ENCODE measurements at places on chromosomes 6 and 20.

DNA sequence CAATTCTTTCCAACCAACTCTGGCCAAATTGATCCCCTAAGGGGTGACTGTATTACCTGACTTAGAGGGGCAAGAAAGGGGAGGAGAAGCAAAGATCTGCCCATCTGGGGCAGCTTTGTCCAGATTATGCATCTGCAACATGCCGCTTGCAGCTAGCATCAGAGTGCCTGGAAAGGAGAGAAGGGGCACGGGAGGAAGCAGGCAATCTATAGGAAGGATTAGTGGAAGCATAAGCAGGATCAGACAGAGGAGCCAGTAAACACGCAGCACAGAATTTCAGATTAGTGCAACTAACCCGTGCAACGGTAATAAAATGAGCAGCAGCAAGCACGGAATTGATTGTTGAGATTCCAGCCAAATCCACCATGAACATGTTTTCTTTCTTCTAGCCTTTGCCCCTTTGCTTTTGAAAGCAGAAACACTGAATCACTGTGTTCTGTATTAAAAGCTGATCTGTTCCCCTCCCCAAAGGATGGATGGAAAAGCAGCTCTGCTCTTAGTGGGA lies 643.6 kb upstream of the CHD6 start:
- no peak for DNase-seq

GRCh38 chr6:48628316-48628715 lies 517.3 kb upstream of the PTCHD4 start:
- no peak for DNase-seq

DNA sequence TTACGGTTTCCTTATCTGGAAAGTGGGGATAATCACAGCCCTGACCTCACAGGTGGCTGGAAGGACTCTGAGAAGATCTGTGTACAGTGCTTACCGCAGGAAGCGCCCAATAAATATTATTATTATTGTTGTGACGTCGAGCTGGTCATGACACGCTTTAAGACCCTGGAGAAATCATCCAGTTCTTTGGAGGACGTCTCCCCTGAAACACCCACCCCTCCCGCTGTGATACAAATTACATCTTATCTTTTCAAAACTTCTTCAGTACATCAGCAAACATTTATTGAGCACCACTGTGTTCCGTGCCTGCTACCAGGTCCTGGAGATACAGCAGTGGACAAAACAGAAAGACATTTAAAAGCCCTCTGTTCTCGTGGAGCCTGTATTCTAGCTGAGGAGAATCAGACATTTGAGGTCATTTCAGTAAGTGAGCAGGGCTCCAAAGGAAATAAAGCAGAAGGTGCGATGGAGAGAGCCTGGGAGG lies 118.7 kb downstream of the CEBPB start:
- no peak for DNase-seq

DNA sequence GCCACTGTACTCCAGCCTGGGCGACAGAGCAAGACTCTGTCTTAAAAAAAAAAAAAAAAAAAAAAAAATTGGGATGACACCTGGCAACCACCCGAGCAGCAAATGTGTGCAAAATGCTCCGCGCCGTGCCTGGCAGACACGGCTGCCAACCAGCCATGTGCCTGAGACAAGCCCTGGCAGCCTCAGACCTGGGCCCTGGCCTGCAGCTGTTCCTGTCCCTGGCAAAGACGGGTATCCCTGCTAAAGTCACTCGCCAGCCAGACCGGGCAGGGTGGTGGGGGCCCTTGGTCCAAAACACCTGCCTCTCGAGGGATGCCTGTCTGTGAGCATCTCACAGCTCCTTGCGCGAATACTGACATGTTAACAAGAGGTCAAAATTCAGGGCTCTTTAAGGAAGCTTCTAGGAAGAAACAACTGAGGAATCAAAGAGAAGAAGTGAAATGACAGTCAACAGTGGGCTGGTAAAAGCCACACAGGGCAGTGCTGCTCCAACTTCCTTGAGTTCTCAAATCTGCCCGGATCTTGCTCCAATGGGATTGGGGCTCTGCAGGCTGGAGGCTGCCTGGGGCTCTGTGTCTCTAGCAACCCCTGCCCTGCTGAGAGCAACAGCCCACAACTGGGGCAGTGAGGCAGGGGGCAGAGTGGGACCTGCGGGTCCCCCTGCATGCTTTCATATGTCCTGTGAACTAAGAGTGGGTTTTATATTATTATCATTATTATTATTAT lies 53.4 kb downstream of the SYTL3 start:
- no peak for DNase-seq

DNA sequence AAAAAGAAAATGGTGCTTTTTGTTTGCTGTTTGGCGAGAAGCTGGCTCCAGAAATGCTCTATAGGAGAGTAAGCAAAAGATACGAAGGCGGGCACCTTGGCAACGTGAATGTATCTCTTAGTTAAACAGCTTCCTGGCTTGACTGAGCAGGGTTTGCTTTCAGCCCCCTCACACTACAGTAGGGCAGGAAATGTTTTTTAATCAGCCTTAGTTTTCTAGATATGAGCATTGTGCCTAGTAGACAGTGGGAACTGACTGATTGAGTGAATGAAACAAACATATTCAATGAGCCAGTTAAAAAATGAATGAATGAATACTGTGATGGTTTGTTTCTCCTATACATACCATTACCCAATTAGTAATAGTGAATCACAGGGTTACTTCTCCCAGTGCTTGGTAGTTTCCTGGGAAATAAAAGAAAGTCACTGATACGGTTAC lies 19.9 kb downstream of the CAP2 start:
- no peak for DNase-seq

- no peak for DNase-seq
These were observed 242.5 kb downstream of the LRFN2 start for GRCh38 chr6:40344566-40345167.

GRCh38 chr20:63664861-63665594 lies 6.9 kb downstream of the RTEL1 start:
- no peak for DNase-seq

DNA sequence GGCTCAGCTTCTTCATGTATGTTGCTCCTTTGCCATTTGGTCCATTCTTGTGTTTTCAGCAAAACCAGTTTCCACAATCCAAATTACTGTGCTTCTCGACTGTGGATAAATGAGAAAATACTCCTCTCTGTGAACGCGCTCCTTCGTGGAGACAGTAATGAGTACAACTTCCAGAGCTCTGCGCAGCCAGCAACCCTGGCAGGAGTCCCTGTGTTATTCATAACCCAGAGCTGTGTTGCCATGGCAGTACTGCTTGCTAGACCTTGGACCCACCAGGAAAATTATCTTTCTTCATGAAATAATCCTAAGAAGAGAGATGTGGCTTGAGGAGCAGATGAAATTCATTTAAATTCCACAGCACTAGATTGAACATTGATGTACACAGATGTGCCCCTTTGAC lies 73.7 kb downstream of the SLC22A3 start:
- no peak for DNase-seq

DNA sequence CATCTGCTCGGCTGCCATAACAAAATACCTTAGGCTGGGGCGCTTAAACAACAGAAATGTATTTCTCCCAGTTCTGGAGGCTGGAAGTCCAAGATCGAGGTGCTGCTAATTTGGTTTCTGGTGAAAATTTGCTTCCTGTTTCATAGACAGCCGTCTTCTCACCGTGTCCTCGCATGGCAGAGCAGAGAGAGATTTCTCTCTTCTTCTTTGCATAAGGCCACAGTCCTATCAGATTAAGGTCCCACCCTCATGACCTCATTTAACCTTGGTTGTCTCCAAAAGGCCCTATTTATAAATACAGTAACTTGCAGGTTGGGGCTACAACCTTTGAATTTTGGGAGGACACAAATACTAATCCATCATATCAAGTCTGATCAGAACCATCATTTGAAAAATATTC lies 544.3 kb downstream of the KIF16B start:
- no peak for DNase-seq

DNA sequence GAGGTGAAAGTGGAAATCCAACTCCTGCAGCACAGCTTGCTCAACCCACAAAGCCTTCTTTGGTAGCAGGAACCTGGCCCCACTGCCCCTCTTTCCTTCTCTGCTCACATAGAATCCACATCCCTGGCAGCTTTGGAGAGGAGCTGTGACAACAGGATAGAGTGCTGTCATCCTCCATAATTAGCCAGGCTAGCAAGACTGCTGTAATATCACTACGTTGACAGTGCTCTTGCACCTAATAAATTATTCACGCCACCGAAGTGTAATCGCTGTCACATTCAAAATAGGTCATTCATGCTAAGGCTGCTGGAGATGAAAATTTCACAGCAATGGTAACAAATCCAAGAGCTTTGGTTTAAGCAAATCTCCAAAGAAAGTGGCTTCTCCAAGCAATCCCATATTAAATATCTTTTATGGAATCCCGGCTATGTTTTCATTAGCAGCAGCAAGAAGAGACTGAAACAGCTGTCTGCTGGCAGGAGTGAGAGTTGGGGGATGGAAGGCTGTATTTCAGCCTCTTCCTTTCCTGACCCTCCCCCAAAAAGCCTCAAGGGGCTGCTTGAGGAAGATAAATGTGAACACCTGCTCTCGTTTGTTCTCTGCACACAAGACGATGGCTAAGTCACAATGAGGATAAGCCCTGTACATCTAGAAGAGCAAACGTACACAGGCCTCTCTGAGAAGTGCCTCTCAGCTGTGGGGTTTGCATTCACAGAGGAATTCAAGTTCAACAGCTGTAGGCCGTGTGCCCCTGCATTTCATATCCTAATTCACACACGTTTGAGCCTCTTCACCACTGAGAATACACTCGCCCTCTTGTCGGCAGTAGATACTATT lies 16.5 kb downstream of the RIPOR2 start:
- DNase-seq: no peak

- DNase-seq: no peak
These were observed 87.8 kb downstream of the PHACTR3 start for GRCh38 chr20:59692139-59692538.

DNA sequence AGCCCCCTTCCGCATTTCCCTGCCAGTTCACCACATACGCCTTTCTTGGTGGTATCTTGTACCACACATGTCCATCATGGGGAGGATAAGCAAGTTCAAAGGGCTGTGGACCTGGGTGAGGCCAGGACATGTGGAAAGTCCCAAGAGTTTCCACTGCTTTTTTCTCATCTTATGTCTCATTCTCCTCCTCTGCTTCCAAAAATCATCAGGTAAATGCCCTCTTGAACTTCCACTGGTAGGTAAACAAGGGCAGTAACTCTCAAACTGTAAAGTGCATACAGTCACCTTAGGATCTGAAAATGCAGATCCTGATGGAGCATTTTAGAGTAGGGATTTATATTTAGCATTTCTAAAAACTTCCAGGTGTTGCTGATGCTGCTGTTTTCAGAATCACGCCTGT lies 7.9 kb upstream of the SIRT5 start:
- no peak for DNase-seq

GRCh38 chr6:150328744-150329405 lies 39.9 kb upstream of the IYD start:
- DNase-seq: no peak

DNA sequence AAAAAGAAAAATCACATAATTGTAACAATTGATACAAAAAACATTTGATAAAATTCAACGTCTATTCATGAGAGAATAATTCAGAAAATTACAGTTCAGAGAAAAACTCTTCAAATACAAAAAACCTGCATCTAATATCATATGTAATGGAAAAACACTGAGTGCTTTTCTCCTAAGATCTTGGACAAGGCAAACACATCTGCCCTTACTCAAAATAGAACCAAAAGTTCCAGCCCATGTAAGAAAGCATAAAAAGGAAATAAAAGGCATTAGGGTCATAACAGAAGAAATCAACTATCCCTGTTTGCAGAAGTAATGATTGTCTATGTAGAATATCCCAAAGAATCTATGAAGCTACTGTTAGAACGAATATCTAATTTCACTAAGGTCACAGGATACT lies 721.4 kb downstream of the RFPL4B start:
- no peak for DNase-seq

DNA sequence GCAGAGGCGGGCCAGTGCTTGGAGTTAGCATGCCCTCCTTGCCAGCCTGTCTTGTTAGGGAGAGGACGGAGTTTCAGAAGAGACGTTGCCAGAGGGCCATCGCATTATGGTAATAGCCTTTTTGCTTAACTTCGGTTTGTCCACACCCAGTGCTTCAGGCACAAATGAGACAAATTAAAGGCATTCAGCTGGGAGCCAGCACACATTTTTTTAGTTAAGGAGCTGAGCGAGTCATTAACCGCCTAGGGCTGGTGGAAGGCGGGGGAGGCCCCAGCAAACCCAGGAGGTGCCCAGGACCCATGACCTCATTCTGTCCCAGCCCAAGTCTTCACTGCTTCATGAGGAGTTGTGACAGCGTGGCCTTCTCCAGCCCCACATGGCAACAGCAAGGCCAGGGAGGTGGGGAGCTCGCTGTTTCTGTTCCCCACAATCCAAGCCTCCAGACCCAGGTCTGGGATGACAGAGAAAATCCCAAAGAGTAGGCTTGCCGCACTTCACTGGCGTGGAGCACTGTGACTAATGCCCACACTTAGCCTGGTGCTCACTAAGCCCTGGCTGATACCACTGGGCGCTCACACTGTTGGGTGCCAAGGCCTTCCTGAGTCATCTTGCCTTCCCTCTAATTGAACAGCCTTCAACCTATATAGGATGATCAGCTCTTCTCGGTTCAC lies 237.1 kb downstream of the ANKRD60 start:
- DNase-seq: no peak

GRCh38 chr20:13878566-13878965 lies 93.7 kb downstream of the NDUFAF5 start:
- no peak for DNase-seq

GRCh38 chr6:166484863-166485262 lies 101.6 kb downstream of the RAMACL start:
- DNase-seq: no peak

- DNase-seq: no peak
These were observed 141.3 kb upstream of the INSM1 start for GRCh38 chr20:20226554-20226953.

DNA sequence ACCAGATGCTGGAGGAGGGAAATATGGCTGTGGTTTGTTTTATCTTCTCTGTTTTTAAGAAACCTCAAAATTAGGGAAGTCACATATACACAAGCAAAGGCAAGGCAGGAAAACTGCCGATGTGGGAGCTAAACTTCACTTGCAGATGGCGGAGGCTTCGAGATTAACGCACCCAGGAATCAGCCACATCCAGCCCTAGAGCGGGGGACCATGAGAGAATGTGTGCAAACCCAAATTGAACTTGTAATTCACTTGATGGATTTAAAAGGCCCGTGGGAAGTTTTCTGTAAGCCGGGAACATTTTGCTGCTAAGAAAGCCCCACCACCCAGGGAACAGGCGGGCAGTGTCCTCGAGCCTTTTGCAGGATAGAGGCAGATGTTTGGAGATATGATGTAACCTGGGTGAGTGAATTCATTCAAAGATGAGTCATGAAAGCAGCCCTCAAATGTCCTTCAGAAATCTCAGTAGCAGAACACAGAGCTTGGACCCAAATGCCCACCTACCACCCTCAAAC lies 39.9 kb downstream of the PREX1 start:
- DNase-seq: no peak

GRCh38 chr6:49923826-49924225 lies 40.1 kb downstream of the DEFB114 start:
- no peak for DNase-seq

GRCh38 chr20:50636601-50637540 lies 54.5 kb downstream of the RIPOR3 start:
- DNase-seq: no peak

- no peak for DNase-seq
These were observed 96.3 kb downstream of the LAMP5 start for GRCh38 chr20:9610665-9611064.

Data from activated CD8-positive, alpha-beta memory T cell treated with anti-CD3 and anti-CD28 coated beads for 48 hours (primary cell).